ENCODE measurements at places on chromosomes 4 and X. TPM values are rescaled to one million over a fixed set of nuclear protein-coding genes. Genes with fewer than 3 reads are reported as not detected.

Gene GAR1
- total RNA-seq = 14.2 TPM

Gene PRKG2
- total RNA-seq = 6.5 TPM

Gene OPN1LW
- total RNA-seq = not detected

Gene TLL1
- 0.83 TPM for total RNA-seq

Gene EXOC1L
- total RNA-seq = not detected

Gene XK
- total RNA-seq = 2.2 TPM

Gene DMRTC1
- not detected for total RNA-seq

- H3K36me3 ChIP-seq = no peaks in the 10 kb centered on the region
- no peaks in the 10 kb centered on the region for H3K4me1 ChIP-seq
- H3K27me3 ChIP-seq = no peaks in the 10 kb centered on the region
- no peak overlapping the region for H3K4me3 ChIP-seq
- DNase-seq = no peak
- no peak overlapping the region for H3K27ac ChIP-seq
Measured at GRCh38 chrX:79080141-79080540, 64.3 kb upstream of the GPR174 start.
